ENCODE measurements at places on chromosomes 6 and 20.

DNA sequence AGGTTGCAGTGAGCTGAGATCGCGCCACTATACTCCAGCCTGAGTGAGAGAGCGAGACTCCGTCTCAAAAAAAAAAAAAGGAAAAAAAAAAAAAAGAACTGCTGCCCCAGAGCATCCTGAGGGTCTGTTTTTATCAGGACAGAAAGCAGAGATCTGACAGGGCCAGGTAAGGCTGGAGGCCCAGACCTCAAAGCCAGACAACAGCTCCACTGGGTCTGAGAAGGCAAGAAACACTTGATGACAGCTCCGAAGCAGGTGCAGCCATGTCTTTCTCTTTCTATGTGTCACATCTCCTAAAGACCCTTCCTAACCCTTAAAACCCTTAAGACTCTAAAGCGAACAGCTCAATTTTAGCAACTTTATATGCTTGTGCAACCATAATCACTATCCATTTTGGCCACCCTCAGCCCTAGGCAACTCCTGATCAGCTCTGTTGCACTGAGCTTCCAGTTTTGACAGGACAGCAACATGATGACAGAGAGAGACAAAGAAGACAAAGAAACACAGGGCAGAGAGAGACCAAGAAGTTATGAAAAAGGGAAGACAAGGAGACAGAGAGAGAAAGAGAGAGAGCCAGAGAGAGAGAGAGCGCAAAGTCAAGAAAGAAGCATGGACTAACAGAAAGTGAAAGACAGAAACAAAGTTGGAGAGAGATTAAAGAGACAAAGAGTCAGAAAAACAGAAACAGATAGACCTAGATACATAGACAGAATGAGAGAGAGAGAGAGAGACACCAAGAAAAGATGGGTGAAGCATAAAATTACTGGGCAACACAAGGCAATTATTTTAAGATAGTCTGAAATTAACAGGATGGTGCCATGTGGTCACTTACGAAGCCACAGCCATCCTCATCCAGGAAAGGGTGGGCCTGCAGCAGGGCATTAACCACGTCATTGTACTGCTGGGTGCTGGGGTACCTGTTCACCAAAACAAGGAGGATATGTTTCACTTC is 39.2 kb downstream of the SAMD3 start:
- no peak for DNase-seq

- no peak for DNase-seq
Observed at GRCh38 chr6:135097172-135097571, 42.5 kb upstream of the HBS1L start.

- DNase-seq = peak; percentile 95
Observed at GRCh38 chr6:42782689-42783176, 881 bp downstream of the BICRAL start.

- peak; percentile 45 for DNase-seq
Observed at GRCh38 chr20:2799688-2800520, 523 bp downstream of the CPXM1 start.

DNA sequence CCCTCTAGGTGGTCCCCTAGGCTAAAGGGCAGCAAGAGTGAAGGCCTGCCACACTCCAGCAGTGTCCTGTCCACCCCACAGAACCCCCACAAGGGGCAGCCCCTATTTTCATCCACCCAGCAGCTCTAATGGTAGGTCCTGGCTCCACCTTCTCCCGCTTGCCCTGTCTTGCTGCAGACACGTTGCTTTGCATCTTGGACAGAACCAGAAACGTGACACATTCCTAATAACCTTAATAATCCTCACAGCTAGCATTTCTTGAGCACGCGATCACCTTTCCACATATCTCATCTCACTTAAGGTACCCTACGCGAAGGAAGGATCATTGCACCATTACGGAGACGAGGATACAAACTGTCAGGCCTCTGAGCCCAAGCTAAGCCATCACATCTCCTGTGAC is 11.7 kb upstream of the SLC22A23 start:
- no peak for DNase-seq

DNA sequence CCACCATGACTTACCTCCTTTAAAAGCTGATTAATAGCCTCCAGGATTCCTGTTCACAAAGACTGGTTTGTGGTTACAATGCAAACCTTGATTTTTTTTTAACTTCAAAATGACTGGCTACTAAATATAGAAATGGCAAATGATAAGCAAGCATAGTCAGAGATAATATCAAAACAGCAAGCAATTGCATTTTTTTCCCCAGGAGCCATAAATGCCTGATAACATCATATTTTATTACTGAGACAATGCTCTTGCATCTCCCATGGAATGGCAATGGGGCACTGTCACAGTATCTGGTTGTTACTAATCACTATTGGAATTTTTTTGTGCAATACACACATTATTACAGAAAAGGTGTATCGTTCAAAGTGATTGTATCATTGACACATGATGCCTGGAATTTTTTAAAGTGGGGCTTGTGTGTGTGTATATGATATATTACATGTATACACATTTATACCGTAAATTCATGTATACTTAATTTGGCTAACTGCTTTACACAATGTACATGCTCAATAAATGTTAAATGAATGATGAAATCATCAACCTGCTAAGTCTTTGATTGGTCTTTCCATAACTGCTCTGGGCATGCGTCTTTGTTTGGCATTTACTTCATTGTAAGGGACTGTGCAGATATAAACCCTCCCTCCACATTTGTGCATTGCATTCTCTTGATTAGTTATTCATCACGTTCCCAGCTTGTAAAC is 980 bp upstream of the SALL4 start:
- DNase-seq = no peak

- DNase-seq = no peak
Observed at GRCh38 chr20:45462711-45463509, 6.6 kb upstream of the WFDC2 start.

- no peak for DNase-seq
Observed at GRCh38 chr20:54589402-54590030, 114.1 kb downstream of the DOK5 start.

GRCh38 chr6:12119085-12119588 is 107.0 kb downstream of the HIVEP1 start:
- DNase-seq = no peak

DNA sequence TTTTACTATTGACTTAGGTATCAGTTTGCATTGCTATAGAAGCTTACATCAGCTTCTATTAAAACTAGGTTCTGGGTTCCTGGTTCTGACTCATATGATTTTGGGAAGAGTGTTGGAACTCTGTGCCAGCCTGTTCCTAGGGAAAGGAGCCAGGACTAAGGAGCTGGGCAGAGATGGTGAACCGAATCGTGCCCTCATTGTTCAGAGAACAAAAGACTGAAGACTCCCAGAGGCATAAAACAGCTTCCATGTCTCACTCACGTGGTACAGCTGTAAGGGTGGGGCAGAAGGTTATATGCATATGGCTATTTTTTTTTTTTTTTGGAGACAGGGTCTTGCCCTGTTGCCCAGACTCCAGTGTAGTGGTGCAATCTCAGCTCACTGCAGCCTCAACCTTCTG is 89.1 kb upstream of the THBS2 start:
- no peak for DNase-seq

DNA sequence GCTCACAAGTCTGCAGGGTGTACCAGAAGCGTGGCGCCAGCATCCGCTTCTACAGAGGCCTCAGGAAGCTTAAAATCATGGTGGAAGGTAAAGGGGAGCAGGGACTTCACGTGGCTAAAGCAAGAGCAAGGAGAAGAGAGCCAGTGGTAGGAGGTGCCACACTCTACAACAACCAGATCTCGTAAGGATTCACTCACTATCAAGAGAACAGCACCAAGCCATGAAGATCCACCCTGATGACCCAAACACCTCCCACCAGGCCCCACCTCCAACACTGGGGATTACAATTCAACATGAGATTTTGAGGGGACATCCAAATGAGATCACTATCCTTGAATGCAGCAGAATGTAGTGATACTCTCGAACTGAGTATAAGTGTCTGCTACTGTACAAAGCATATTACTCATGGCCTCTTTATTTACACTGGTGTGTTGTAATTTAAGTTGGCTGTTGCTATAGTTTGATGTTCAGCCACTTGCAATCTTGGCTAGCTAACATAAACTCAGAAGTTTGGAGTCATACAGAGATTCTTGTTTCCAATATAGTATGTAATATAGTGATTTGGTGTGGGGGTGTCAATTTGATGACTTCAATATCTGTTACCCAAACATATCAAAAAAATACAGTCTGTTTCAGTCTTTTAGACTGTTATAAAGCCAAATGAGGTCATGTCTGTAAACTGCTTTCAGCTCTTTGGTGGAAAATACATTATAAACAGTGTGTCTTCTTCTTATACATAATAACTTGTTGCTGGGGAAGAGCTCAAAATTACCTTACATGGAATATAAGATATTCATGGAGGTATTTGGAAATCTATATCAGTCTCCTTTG is 39.4 kb upstream of the MYLIP start:
- peak; percentile 51 for DNase-seq

- no peak for DNase-seq
Observed at GRCh38 chr6:82968708-82969107, 96.9 kb downstream of the UBE3D start.

GRCh38 chr6:78995346-78995745 is 82.7 kb downstream of the PHIP start:
- no peak for DNase-seq

GRCh38 chr6:129130959-129131681 is 248.2 kb downstream of the LAMA2 start:
- DNase-seq = no peak

GRCh38 chr6:123420512-123420911 is 216.2 kb downstream of the TRDN start:
- DNase-seq = no peak

- no peak for DNase-seq
Observed at GRCh38 chr6:140052736-140053729, 678.6 kb upstream of the CITED2 start.

- DNase-seq = peak; percentile 21
Observed at GRCh38 chr6:104428184-104428583, 431.5 kb downstream of the HACE1 start.
